ENCODE measurements at places on chromosomes 5 and 9.
A peak's percentile ranks its signal among the peaks of the same experiment; 100 is the strongest.

DNA sequence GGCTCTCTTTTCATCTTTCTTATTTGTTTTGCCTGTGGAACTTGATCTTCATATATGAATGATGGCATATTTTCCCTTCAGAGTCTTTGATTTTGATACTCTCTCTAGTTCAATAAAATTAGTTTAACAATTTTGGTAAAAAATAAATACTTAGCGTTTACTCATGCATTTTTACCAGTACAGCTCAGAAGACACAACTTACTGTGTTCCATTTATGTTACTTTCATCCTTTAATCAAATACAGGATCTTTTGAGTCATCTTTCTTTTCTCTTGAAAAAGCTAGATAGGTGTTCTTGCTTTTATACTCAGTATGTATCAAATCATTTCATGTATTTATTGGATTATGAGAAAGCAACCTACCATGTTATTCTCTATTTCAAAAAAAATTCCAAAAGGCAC lies 47.1 kb upstream of the RICTOR start:
- no peak for DNase-seq

GRCh38 chr9:71729816-71730526 lies 38.3 kb downstream of the CEMIP2 start:
- DNase-seq, result no peak

DNA sequence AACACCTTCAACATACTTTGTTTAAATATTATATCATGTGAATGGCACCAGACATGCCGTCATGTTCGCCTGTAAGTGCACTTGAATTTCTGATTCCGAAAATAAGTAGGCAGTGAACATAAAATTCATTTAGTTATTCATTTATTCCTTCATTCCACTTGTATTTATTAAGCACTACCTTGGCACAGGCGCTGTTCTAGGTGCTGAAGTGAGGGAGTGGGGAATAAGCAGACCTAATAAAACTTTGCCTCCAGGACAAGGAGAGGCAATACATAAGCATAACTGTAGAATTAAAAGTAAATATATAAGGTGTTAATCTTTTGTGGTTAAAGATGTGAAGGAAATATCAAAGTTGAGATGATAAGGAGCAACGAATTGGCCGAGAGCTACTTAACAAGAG lies 297.4 kb downstream of the TENT4A start:
- DNase-seq, result no peak

DNA sequence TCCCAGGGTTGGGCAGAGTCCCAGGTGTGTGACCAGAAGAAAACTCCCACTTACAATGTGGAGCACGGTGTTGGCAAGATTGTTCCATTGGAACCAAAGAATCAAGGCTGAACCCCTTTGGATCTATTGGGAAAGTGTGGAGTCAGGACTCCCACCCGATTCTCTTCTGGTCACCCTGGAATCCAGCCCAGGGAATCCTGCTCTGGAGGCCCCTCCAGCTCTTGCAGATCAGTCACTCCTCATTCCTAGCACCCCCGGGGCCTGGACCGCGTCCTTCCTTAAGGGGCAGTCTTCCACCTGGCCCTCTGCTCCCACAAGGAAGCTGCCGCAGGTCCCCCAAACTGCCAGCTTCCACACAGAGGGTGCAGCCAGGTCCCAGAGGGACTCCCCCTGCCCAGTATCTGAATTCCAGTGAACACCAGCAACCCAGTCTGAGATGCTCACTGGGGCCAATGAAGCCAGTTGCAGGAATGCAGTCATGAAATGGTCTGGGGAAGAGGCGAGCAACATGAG lies 170.1 kb downstream of the GADD45G start:
- DNase-seq, result no peak

GRCh38 chr9:5518171-5518936 lies 8.0 kb downstream of the PDCD1LG2 start:
- no peak for DNase-seq

GRCh38 chr5:127340606-127341005 lies 50.0 kb downstream of the MEGF10 start:
- no peak for DNase-seq

GRCh38 chr5:62980884-62981283 lies 402.3 kb downstream of the LRRC70 start:
- no peak for DNase-seq

- no peak for DNase-seq
These were observed 15.4 kb upstream of the ZNF622 start for GRCh38 chr5:16480821-16481538.

- no peak for DNase-seq
These were observed 16.3 kb upstream of the DPM2 start for GRCh38 chr9:127953768-127954505.

GRCh38 chr5:58201922-58202648 lies 257.8 kb downstream of the PLK2 start:
- DNase-seq, result no peak

- no peak for DNase-seq
These were observed 34.1 kb upstream of the UNC5A start for GRCh38 chr5:176776141-176776865.

- no peak for DNase-seq
These were observed 373.7 kb downstream of the TLE4 start for GRCh38 chr9:79945495-79945894.

GRCh38 chr5:173303878-173304590 lies 24.2 kb downstream of the STC2 start:
- DNase-seq, result no peak

DNA sequence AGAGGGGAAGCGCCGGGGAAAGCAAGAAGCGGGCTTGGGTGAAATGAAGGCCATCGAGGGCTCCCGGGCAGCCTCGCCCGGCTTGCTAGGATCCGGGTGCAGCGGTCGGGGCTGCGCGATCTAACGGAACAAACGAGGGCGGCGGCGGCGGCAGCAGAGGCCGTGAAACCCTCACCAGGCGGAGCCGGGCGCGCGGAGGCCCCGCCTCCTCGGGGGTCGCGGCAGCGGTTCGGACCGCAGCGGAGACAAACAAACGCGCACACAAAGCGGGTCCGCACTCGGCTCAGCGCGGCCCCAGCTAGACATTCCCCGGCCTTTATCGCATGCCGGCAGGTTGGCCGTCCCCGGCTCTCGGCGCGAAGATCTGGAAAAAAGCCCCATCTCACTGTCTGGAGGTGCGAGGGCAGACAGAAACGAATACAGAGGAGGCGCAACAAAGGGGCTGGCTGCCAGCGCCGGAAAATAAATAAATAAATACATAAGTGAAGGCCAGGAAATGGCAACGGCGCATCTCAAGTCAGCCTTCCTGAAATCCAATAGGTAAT lies 10.5 kb upstream of the TRIM36 start:
- DNase-seq, result peak; percentile 66

DNA sequence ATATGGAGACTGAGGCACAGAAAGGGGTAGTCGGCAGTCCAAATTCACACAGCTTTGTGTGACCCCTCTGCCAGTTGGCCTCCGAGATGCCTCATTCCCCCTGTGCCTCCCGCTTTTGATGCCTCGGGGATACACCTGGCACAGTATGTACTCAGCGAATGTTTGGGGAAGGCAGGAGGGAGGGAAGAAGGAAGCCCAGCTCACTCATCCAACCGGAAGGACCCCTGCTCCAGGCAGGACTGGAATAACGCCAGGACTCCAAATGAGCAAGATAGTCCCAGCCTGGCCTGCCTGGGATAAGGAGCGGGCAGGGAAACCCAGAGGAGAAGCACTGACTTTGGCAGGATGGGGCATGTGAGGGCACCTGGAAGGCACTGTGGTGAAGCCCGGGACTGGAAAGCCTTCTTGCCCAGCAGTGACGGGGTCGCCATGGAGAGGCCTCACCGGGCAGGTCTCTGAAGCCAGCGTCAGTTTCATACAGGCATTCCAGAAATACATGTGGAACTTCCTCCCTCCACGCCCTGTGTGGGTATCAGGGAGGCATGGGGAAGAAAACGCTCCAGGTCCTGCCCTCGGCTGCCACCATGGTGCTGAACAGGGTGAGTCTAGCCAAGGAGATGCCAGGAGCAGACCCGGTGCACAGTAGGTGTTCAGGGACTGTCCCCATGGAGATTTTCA lies 20.3 kb downstream of the LMX1B start:
- peak; percentile 28 for DNase-seq

DNA sequence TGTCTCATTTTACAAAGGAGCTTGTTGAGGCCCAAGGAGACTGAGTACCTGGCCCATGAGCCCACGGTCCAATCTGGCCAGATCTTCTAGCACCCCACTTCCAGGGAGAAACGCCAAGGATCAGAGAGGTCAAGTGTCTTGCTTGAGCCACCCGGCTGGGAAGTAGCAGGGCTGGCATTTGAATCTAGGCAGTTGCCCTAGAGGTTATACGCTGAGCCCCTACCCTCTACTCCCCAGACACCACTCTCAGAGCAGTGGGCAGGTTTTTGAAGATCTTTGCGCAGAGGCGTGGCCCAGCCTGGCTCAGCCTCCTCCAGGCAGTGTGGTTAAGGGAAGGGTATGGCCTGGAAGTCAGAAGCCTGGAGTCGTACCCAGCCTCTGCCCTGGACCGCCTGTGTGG lies 5.8 kb upstream of the NUP214 start:
- no peak for DNase-seq

DNA sequence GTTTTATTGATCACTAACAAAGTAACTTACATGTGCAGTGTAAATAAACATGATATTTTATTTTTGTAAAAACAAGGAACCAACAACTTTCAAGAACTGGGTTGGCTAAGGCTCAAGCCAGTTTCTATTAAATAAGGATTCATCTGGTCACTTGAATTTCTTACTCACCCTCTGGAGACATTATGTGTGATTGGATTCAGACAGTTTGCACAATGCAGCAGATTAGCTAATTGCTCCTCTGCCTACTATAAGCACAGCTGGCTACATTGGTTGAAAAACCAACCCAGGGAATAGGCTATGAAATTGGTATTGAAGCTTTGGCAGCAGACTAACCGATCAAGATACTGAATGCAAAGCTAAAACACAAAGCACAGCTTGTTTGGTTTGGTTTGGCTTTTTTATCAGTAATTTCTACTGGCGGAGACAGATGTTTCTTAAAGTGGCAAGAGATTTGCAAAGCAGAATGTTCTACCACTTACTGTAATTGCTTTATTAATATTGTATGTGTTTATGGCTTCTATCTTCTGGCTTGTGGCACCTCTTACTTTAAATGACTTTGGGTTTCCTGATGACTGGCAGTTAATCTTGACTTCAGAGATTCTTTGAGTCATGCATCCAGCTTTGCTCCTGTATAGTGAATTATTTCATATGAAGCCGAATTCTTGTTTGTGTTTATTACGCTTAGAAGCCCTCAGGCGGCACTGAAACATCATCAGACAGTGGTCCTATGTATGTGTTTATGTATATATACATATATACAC lies 231.5 kb downstream of the MPDZ start:
- DNase-seq, result no peak

GRCh38 chr9:129836311-129837007 lies 1.2 kb downstream of the USP20 start:
- DNase-seq, result no peak

GRCh38 chr5:160899735-160900134 lies 47.7 kb upstream of the ATP10B start:
- no peak for DNase-seq

- DNase-seq, result peak; percentile 50
These were observed 26.6 kb downstream of the WNT8A start for GRCh38 chr5:138110266-138110963.

GRCh38 chr5:20678814-20679298 lies 690.9 kb upstream of the CDH18 start:
- peak; percentile 66 for DNase-seq

- no peak for DNase-seq
These were observed 198.2 kb downstream of the SAXO1 start for GRCh38 chr9:18834740-18835361.

DNA sequence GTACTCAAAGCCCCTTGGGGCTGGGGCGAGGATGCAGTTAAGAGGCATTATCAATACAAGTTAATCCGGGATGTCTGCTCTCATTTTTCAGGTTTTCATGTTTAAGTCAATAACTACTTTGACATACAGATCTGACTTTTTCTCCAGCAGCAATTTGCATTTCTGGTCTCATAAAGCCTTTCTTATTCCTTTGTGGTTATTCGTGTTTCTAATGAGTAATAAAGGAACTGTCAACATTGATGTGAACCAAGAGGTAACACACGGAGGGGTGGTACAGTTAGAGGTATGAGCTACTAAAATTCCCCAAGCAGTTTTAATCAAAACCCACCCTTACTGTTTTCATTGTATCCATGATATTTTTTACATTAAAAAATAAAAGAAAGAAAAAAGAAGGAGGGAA lies 138.0 kb upstream of the NFIB start:
- DNase-seq, result no peak

- no peak for DNase-seq
These were observed 159.8 kb downstream of the ZSWIM6 start for GRCh38 chr5:61491861-61492260.

DNA sequence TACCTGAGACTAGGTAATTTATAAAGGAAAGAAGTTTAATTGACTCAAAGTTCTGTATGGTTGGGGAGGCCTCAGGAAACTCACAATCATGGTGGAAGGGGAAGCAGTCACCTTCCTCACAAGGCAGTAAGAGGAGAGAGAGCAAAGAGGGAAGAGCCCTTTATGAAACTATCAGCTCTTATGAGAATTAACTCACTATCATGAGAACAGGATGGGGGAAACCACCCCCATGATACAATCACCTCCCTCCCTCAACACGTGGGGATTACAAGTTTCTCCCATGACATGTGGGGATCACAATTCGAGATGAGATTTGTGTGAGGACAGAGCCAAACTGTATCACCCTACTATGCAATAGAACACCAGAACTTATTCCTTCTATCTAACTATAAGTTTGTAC lies 27.9 kb downstream of the CD274 start:
- no peak for DNase-seq

DNA sequence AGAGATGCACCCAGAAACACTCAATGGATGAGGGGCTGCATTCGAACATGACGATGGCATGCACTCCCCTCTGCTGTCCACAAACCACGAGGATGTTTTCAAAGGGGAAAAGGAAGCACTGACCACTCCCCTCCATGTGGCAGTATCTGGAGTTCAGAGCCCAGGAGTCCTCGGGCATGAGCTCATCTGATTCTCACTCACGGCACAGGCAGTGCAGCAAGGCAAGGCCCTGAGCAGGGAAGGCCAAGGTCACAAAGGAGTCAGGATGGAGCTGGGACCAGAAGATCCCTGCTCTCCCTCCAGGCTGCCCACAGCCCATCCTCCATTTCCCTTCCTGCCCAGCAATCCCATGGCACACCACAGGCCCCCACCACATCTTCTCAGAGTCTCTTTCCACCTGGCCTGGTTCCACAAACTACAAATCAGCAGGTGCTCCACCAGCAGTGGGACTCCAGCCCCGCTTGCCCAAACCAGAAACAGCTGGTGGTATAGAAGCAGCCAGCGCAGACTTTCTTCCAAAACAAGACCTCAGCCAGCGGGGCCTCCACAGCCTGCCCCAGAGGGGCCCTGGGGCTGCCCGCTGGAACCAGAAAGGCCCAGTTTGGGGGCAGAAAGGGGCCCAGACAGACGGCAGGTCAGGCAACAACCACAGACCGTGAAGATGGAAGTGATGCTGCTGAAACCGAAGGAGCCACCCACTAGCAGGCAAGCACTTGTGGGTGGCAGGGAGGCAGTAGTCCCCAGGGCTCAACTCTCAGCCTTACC lies 12.2 kb downstream of the TNIP1 start:
- no peak for DNase-seq

DNA sequence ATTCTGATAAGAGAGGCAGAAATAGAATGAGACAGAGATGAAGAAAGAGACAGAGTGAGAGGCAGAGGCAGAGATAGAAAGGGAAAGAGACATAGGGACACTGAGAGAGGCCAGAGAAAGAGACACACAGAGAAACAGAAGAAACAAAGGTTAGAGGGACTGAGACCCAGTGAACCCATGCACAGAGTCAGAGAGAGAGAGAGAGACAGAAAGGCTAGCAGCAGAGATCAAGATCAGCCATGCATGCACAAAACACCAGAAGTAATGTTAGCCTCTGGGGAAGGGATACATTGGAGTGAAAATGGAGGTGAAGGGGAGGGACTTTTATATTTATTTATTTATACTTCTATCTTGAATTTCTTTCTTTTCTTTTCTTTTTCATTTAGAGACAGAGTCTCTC lies 14.1 kb upstream of the SPARC start:
- DNase-seq, result no peak
